ENCODE measurements at places on chromosomes 2 and 18.

- no peak for DNase-seq
These were observed 31.0 kb downstream of the EIF2AK3 start for GRCh38 chr2:88596141-88596830.

- no peak for DNase-seq
These were observed 81.4 kb upstream of the MSH2 start for GRCh38 chr2:47321411-47322031.

GRCh38 chr2:120820263-120820952 is 84.7 kb downstream of the GLI2 start:
- no peak for DNase-seq

GRCh38 chr2:71685073-71685848 is 231.9 kb downstream of the DYSF start:
- DNase-seq = no peak

DNA sequence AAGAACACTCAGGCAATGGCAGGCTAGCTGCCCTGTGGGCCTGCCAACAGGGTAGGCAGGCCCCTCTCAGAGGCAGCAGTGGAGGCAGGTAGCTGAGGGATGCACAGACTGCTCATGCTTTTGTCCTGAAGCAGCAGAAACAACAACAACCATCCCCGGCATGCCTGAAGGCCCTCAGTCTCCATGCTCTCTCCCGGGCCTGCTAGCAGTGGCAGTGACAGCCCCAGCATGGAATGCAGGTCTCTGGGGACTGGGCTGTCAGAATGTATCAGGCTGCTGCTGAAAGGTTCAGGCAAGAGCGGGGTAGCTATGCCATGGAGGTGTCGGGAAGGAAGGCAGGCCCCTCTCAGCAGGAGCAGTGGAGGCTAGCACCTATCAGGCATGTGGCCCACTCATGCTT is 209.8 kb downstream of the KCNJ3 start:
- no peak for DNase-seq

DNA sequence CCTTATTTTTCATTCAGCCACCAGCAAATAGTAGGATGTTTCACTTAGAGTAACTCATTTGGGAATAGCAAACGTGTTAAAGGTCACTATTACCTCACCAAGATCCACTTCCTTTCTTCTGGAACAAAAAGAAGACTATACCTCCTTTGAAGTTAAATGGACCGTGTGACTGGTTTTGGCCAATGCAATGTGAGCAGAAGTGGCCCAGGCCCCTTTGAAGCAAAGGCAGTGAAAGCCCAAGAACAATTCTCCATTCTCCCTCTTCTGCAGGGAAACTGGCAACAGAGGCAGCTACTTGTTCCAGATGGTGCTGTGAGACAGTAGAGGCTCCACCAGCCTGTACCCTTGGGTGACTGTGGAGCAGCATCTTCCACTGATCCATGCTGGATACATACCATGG is 11.3 kb upstream of the MALL start:
- DNase-seq = no peak

DNA sequence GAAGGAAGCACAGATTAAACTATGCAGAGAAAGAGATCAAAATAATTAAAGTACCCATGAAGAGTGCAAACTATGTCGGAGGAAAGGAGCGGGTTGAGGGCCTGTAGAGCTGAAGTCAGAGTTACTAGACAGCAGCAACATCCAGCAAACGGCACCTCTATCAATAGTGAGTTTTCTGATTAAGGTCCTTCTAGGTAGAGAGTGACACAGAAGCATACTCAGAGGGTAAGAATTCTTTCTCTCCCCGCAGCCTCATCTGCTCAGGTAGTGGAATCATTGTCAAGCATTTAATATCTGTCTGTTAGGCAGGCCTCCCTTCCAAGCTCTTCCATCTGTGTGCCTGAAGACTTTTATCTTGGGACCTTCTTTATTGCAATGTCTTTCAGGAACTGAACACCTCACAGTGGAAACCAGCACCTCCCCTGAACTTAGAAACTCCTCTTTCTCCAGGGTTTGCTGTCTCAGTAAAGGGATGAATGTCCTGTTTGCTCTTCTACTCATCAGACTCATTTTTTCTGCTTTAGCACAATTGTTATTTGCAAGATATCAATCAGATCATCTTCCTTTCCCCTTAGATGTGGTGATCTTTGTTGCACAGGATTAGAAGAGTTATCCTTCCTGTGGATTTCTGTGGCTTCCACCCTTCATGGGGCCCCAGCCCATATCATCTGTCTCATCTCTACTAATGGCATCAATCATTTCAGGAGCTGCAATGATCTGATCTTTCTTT is 28.8 kb downstream of the SP140 start:
- DNase-seq = peak; percentile 81

DNA sequence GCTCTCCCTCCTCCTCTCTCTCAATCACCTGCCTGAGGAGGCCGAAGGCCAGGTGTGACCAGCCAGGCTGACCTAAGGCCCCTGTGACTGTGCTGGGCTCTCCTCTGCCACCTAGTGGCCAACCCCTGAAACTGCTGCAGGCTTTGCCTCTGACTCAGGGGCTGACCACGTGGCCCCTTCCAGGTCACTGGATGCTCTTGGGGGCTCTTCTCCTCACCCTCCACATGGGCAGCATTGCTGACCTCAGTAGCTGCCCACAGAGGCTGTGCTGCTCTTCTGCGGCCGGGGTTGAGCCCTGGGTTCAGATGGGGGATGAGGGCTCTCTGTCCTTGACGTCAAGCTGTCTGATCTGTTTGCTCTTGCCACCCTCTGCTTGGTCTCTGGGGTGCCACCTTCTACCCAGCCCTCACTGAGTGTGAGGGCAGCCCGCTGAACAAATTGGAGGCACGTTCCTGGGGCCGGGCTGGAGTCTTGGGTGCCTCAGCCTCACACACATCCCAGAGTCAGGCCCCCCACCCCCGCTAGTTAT is 122.7 kb downstream of the TWIST2 start:
- peak; percentile 62 for DNase-seq

DNA sequence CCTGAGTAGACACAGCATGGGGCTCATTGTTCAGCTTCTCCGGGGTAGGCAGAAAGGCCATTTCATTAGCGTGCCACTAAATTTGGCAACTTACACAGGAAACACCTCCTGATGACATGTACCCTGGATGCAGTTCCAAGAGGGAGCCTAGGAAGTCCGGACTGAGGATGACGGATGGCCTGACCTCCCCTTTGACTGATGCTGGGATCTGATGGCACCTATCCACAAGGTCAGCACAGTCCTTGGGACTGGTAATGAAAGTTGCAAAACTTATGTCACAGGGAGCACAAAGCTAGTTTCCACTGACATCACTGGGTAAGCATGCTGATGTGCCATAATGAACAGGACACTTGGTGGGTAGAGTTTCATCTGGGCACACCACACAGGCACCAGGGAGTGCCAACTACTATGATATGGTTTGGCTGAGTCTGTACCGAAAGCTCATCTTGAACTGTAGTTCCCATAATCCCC is 126.7 kb upstream of the ARL4C start:
- DNase-seq = no peak

- peak; percentile 0 for DNase-seq
These were observed 1616.3 kb upstream of the ACVR2A start for GRCh38 chr2:146228466-146229058.

DNA sequence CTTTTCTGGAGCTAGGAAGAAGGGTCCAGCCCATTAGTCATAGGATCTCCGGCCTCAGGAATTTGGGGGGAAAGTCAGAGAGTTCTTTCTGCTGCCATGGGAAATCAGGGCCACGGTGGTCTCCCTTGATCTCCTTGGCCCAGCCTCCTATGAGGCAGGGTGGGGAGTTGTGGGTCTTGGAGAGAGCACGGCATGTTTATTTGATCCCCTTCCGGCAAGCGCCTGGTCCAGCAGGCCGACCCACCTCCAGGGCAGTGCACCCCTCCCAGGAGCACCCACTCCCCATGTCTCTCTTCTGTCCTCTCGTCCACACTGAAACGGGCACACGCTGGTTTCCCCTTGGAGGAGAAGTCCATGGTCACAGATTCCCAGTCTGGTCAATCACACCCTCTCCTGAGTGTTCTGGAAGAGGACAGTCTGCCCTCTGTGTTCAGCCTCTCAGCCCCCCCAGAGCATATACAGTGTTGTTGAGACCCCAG is 464.6 kb upstream of the HS6ST1 start:
- DNase-seq = no peak

- DNase-seq = no peak
These were observed 45.7 kb downstream of the HDAC4 start for GRCh38 chr2:239355139-239355538.

- no peak for DNase-seq
These were observed 51.8 kb downstream of the LPIN2 start for GRCh38 chr18:2960983-2961696.

DNA sequence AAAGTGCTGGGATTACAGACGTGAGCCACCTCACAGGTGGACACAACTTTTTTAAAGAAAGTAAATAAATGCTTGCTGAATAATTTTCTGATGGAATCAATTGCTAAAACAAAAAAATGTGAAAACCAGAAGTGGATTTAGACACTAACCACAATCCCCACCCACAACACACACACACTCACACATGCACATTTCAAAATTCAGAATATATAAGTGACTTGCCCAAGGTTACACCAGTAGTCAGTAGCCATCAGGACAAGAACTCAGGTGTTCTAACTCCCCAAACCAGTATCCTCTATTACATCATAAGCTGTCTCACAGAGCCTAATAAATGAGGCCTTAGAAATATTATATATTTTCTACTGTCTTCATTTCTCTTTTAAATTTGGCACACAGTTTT is 1923.6 kb upstream of the PIK3C3 start:
- no peak for DNase-seq

All from activated CD4-positive, alpha-beta T cell treated with anti-CD3 and anti-CD28 coated beads, Interleukin-2, Interleukin-6, amounts not matched to agents 100 ng/mL and 50 ng/mL, durations not matched to agents 16 hours and 8 hours (primary cell).